Astrocyte of the cerebellum (primary cell): ENCODE measurements at places on chromosomes 3 and 15.

GRCh38 chr15:32641517-32642059, at the start of gene SCG5:
SCG5 (plus strand) TSS chr15:32641710; CDS start chr15:32643593, 1,883 bp downstream.
- no peak for DNase-seq

DNA sequence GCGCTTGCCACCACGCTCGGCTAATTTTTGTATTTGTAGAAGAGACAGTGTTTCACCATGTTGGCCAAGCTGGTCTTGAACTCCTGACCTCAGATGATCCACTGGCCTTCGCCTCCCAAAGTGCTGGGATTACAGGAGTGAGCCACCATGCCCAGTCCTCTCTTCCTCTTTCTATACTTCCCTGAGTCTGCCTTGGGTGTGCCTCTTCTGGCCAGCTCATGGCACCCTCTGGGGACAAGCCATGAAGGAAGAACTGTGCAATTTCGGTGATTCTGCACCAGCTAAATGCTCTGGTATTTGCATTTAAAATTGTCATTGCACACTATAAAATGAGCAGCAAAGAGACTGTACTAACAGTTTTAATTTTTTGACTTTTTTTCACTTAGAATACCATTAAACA, 66.6 kb downstream of the IL20RB start:
- no peak for DNase-seq

DNA sequence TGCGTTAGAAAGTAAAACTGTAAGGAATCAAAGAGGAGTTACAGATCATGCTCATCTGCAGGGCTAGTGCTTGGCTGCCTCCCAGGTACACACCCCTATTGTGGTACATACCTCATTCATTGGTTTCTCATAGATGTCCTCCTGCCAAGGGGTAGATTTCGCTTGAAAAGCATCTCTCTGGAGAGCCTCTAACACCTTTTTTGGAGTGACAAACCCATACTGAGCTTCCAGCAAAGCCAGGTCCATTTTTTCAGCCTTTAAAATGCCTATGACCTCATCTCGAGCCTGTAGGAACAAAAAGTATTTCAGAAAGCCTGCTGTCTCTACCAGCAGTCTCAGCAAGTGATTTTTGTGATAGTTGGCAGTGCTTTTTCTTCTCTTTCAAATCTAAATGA, 112.1 kb downstream of the CMSS1 start:
- DNase-seq: peak; percentile 68

- DNase-seq: no peak
Measured at GRCh38 chr3:14991151-14991742, 43.9 kb downstream of the NR2C2 start.

DNA sequence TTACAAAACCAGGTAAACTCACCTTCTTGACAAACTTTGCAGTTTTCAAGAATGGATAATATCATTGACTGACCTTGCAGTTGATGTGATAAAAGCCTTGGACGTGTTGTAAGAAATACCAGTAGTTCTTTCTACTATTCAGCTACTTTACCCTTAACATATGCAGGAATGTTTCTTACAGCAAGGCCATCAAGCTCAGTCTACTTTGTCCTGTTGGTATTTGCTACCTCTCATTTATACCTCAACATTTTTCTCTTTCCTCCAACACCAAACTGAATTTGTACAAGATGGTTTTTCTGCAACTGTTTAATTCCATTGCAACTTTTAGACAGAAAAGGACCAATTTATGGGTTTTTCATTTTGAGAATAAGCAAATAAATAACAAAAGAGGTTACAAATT, 147.4 kb upstream of the BCHE start:
- DNase-seq: no peak

DNA sequence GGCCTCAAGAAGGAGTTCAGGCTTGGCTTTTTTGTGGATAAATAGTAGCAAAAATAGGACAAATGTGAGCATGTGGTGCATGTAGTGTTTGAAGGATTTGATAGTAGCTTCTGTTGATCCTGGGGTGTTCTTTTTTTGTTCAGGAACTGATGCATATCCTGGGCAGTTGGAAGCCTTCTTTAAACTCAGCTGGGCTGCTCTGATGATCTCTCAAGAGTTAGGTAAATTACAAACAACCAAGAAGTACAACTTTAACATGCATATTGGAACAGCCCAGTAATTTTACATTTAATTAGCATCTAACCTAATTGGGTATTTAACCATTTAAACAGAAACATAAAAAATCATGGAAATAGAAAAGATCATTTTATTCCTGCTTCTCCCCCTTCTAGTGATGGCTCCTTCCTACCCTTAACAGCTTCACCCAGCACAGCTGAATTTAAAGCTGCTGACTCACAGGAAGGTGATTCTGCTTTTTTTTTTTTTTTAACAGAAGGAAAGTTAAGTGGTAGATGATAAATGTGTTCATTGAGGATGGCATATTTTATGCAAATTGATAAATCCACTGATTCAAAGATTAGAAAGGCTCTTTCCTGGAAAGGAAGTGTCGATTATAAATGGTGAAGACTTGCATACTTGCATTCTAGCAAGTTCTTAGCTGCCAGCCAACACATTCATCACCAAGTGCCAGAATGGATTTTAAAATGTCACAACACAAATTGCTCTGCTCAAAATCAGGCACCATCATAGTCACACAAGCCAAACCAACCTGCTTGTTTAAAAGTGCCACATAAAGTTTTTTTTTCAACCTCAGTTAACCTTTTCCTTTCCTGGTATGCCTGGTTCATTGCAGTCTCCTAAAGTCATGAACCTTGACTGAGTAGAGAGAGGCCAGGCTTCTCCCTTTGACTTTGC, 20.0 kb downstream of the SLC35G2 start:
- DNase-seq: no peak

- DNase-seq: peak; percentile 6
Measured at GRCh38 chr3:116331380-116331779, 113.9 kb downstream of the LSAMP start.

GRCh38 chr3:173920386-173920785, 522.8 kb downstream of the NLGN1 start:
- DNase-seq: no peak

DNA sequence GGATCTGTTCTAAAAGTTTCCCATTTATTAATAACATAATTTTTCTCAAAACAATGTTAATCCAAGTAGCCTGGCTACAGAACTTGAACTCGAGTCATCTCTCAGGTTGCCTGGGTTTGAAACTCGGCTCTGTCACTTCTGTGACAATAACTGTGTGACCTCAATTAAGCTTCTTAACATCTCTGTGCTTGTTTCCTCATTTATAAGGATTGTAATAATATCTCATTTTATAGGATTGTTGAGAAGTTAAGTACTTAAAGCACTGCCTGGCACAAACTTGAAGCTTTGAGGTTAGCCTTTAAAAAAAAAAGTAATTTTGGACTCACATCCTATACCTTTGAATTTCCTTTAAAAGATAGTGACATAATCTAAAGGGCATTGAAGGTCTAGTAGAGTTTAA, 3.4 kb downstream of the RAB5A start:
- no peak for DNase-seq

GRCh38 chr3:38581774-38582173, 67.7 kb downstream of the SCN5A start:
- no peak for DNase-seq

DNA sequence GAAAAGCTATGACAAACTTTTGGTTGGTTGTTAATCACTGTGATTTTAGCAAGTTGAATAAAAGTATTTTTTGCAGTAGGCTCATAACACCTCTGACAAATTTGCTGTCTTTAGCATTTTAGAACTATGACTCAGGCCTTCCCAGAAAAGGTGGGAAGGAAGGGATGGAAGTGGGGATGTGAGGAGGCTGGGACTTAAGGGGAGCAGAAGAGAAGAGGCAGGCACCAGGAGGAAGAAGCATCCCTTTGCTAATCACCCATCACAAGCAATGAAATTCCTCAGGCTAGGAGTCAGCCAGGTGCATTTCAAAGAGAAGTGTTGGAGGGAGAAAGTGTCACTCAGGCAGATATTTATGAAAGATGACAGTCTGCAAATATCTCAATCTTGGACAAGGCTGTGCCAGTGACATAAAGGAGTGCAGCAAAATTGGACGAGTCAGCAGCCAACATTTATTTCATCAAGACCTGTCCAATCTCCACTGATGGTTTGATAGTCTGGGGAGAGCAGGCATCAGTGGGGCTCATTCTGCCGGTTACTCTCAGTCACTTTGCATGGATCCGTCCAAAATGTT, 337.3 kb upstream of the ARRDC4 start:
- no peak for DNase-seq

DNA sequence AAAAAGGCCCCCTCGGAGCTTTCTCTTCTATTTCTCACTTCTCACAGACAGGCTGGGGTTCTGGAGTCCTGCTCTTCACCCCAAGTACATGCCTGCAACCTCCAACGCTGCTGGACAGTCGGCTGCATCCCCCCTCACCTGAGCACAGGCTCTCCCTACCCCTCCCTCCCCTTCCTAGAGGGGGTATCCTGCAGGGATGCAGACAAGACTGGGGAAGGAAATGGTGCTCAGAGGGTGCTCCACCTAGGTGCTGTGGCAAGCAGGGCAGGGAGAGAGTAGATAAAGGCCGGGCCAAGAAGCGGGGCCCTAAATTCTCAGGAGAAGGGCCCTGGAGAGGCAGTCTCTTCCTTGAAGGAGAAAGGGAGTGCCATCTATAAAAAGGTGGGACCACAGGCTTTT, 7.0 kb upstream of the STRA6 start:
- DNase-seq: no peak

DNA sequence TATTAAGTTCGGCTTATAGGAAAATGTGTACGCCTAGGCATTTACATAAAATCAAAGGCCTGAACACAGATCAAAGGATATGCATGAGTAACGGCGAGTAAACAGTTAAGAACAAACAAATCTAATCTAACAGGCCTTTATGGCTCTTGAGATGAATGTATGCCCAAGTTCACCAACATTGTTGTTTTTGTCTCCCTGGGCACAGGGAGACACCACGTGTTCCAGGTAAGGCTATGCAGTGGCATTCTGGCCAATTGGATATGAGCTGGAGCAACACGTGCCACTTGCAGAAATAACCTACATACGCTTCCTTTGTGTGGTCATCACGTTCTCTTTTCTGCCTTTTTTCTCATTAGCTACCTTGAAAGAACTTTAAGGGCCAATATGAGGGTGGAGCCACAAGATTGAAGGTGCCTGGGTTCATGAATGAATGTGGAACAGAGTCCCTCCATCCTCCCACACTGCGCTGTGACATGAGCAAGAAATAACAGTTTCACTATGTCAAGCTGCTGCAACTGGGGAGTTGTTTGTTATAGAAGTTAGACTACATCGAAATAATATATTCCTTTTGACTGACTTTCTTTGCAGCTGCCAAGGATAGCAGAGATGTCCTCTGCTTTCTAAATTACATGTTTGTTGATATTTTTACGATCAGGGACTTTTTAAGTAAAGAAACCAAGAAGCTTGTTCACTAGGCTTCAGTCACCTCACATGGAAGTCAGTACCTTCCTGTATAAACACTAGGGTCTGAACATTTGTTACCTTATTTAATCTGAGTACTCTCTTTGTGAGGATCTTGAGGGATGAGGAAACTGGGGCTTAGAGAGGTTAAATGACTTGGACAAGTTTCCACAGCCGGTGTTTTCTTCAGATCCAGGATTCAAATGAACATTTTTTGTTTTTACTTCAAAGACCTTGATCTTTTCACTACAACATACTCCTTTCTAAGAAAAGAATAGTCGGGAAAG, 427.5 kb upstream of the TBL1XR1 start:
- DNase-seq: no peak

- no peak for DNase-seq
Measured at GRCh38 chr3:182323126-182323700, 470.1 kb upstream of the ATP11B start.

GRCh38 chr3:108011616-108012015, 79.2 kb downstream of the CD47 start:
- DNase-seq: no peak

DNA sequence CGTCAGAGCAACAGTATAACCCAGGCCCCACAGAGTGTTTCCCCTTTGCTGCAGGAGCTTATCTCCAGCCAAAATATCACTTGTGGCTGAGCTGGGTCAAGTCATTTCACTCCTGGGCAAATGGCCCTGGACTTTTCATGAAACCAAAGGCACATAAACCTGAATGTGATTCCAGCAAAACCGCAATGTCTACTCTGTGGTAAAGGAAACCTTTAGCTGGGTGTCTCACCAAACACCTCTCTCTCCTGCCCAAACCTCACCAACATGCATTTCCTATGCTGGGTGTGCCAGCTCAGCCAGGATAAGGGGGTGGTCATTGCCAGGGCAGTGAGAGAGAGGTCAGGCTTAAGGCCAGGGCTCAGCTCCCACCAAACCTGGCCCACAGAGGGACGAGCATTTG, 67.4 kb downstream of the GTPBP8 start:
- no peak for DNase-seq

GRCh38 chr3:60269377-60269776, 981.9 kb downstream of the FHIT start:
- DNase-seq: no peak

- no peak for DNase-seq
Measured at GRCh38 chr3:141235661-141236171, 4.1 kb downstream of the PXYLP1 start.

GRCh38 chr3:15708882-15709677, 88.7 kb downstream of the ANKRD28 start:
- no peak for DNase-seq

DNA sequence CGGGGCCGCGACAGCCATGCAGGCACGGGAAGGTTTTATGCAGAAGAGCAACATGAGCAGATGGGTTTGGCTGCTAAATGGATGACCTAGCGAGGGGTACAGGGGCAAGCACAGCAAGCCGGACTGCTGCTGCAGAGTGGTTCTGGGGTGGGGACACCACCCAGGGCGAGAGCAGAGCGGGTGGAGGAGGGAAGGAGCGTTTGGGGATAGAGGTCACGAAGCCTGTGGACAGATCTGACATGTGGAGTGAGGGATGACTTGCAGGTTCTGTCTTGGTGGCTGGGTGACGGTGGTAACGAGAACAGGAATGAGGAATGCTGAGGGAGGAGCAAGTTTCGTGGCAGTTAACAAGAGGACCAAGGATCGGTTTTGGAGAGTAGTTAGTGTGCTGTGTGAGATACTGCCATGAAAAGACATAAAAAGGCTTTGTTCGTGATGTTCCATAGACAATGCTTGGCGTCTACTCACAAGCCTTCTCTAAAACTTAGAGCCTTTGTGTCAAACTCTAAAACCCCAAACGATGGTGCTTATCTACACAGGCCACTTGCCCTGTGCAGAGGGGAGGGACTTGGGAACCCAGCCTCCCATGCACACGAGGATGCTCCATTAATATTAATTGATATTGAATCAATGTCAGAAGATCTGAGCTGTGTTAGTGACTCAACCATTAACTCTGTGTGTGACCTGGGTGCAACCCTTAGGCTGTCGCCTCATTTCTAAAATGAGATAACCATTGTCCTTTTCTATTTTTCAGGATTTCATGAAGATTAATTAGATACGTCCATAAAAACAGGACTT, 132.7 kb upstream of the SLC2A2 start:
- DNase-seq: no peak

DNA sequence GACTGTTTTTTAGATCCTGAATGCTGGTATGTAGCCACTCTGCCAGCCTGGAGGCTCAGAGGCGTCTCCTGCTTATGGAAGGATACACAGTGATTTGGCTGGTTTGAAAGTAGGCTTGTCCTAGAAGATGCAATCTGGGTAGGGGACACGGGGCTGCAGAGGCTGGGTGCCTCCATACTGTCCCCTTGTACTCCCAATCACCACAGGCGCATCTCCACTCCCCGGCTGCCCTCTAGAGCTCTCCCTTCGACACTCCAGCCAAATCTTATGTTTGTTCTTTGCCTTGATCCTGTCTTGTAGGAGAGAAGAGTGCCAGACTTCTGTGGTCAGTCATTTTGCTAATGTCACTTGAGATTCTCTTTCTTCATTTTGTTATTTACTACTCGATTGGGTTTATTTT, 168.8 kb upstream of the THRB start:
- DNase-seq: no peak

GRCh38 chr3:43180027-43180426, 74.1 kb upstream of the POMGNT2 start:
- no peak for DNase-seq
